ENCODE measurements at places on chromosomes 7 and 10.

- peak; percentile 66 for DNase-seq
Measured at GRCh38 chr10:71260622-71261325, 48.4 kb downstream of the UNC5B start.

DNA sequence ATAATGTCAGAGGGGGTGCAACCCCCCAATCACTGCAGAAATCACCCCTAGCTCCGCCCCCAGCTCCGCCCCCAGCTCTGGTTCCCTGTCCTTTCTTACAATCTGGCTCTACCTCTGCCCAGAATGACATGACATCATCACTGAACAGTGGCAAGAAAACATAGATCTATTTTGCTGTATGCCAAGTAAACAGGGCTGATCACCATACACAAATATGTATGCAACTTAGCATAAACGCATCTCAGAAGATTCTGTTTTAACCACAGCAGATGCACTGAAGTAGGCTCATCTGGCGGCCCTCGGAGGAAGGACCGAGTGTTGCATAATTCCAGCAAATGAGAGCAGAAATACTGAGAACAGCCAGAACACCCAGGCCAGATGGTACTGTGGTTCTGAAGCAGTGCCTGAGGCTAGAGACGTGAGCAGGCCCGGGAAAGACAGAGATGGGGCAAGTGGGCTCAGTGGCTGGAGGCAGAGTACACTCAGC, 293.3 kb upstream of the KLF14 start:
- DNase-seq: peak; percentile 36

DNA sequence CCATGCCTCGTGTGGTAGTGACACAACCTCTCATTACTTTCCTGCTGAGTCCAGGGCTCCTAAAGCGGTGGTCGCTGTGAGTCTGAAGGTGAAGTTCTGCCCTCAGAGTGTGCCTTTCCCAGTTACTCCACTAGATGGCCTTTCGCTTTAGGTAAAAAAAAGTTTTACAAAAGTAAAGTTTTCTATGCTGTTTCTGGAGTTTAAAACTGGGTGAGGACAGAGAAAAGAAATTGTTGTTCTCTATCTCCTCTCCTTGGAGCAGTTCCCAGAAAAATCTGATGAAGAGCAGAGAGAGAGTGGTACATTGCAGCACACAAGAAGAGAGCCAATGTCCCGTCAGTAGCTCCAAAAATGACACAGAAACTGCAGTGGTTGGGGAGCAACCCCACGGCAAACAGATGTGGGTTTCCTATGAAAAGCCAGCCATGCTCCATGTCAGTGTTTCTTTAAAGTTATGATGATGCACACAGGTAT, 257.1 kb downstream of the GLI3 start:
- DNase-seq: peak; percentile 51

DNA sequence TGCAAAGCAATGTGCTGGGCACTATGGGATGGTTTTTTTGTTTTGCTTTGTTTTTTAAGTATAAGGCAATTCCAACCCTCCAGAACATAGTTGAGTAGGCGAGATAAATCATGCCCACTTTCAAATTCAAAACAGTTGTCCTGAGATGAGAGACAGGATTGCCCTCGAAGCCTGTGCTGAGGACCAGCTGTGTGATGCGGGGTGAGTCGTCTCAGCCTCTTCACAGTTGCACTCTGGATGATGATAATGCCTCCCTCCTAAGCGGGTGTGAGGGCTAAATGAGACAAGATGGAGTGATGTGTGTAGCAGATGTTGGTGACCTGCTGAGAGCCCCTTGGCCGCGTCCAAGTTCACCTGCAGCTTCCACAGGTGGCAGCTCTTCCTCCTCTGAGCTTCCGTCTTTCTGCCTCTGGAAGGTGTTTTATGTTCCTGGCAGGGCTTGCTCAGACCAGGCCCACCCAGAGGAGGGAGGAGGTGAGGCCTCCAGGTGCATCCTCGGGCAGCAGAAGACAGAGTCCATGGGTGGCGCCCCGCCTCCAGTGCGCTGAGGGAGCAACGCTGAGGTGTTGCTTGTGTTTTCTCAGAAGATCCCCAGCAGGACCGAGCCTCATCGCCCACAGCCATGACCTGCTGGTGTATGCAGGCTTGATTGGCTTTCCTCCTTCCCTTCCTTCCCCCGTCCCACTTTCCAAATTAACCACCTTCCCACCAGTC, 30.6 kb downstream of the ECHDC3 start:
- no peak for DNase-seq

DNA sequence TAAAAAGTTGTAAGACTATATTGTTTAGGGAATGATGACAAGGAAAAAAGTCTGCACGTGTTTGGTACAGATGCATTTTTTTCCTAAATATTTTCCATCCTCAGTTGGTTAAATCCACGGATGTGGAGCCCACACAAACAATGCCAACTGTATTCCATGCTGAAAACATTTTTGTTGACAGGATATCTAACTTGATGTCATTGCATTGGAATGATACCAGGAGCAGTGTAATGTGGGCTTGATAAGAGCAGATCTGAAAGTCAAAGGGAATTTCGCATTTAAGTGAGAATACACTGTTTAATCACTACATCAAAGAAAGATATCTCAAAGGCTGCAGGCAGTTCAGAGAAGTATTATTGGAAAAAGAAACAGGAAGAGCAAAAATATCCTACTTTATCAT, 49.5 kb upstream of the TMEM140 start:
- no peak for DNase-seq
